ENCODE measurements at places on chromosomes 3 and 15. TPM values are rescaled to one million over a fixed set of nuclear protein-coding genes. Genes with fewer than 3 reads are reported as not detected.

GRCh38 chr3:27368831-27369607, at the start of gene NEK10:
NEK10 (minus strand) TSS chr3:27369383; CDS start chr3:27352882, 16,501 bp downstream.
- DNase-seq, result peak; percentile 89

DNA sequence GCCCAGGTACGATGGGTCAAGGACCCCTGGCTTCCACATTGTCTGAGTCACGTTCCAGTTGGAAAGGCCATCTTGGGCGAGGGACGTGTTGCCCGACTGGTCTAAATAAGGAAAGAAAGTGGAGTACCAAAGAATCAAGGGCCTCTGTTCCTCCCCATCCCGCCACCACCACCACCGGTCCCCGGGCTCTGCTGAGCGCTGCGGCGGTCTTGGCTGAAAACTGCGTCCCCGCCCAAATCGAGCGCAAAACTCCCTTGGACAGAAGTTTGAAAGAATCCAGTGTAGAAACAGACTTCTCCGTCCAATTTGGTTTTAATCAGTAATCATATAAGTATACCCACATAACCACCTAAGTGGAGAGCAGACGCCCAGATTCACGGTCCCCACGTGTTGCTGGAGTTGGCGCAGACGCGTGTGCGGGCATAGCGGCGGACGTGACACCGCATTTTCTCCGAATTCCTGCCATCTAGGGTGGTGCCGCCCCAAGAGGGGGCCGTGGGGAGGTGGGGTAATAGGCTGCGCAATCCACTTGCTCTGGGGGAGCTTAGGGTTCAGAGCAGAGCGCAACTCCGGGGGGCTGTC, 243.8 kb upstream of the TOPAZ1 start:
- no peak for DNase-seq

DNA sequence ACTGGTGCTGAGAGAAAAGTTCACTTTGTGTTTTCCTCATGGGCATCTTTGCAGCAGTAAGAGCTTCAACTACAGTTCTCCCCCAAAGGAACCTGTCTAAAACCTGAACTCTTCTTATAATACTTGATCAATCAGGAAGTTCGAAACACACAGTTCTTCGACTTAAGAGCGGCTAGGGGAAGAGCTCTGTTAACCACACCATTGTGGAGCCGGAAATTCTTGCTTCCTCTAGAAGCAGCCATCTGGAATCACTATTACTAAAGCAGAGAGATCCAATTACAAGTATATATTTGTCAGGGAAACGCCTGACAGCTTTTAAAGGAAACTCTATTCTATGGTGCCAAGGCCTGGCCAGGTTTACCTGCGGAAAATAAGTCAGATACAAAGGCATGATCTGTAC, 337.3 kb upstream of the CBLB start:
- DNase-seq, result no peak

DNA sequence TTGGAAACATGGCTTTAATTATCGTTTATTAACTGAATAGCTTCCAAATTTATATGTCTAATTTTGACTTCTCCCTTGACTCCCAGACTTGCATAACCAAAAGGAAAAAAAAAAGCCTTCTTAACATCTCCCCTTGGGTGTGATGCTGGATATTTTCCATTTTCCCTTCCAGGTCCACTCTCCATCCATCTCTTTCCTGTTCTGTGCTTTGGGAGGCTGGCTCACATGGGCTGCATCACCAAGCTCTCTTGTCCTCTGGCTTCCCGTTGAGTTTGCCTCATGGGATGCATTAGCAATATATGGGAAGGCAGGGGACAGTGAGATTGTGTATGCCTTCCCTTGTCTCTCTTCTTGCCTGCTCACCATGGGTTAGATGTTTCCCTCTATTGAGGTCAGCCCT, 77.8 kb upstream of the FAM98B start:
- DNase-seq, result no peak

DNA sequence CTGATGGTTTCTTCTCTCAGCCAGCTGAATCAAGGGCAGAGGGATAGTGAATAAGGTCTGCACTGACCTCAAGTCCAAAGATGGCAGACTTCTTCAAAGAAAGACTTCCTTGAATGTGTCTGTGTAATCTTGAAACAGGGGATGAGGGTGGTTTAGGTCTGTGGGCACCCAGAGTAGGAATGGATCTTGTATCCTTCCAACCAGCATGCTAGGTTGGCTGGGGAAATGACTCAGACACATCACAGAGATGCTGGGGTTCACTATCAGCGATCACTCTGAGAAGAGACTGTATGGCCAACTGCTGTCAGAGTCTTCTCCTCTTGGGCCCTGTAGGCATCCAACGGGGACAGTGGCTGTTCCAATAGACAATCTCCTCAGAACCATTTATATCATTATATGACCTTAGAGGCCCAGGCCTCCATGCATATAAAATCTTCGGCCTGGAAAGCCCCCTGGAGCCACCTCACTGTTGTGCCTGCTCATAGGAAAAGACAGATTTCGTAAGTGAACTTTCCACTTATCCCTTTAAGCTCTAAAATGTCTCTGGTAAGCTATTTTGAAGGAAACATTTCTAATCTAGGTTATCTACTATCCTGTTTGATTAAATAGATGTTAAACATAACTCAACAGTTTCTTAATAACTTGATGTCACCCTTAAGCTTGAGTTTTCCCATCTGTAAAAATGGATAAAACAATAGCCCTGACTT, 58.5 kb downstream of the TIPARP start:
- no peak for DNase-seq

GRCh38 chr3:124669470-124669869, 60.8 kb upstream of the UMPS start:
- no peak for DNase-seq

DNA sequence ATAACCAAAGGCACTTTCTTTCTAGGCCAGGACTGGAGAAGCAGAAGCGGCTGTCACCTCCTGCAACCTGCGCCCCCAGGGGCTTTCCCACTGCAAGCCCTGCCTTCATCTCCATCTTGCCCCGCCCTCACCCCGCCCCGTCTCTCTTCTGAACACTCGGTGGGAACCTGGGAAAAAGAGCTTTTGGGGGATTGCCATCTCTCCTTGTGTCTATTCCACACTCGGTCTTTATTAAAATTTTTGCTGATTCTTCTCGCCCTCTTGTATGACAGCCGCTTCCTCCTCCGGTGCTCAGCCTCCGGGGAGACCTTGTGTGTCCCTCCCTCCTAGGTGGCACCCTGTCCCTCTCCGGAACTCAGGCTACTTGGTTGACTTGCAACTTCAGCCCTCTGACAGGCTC, 41.9 kb upstream of the SPESP1 start:
- DNase-seq, result no peak

GRCh38 chr3:157078811-157079185, 81.1 kb downstream of the CCNL1 start:
- no peak for DNase-seq

DNA sequence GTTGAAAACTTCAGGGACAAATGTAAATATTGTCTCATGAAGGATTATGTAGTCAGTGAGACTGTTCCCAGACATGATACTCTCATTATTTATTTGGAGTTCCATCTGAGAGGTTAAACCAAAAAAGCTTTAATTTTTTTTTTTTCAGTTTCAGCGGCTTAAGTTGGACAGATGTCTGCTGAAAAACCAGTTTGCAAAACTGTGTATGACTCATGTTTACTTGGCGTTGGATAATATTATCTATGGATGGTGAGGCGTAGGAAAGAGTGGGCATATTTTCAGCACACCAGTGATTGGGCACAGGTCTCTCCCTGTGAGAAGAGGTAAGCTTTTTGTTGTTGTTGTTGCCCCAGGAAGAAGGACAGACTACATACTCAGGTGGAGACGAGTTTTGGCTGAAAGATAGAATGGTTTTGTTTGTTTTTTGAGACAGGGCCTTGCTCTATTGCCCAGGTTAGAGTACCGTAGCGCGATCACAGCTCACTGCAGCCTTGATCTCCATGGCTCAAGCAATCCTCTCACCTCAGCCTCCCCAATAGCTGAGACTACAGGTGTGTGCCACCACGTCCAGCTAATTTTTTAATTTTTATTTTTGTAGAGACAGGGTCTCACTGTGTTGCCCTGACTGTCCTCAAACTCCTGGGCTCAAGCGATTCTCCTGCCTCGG, 16.4 kb upstream of the ANXA2 start:
- no peak for DNase-seq

GRCh38 chr3:113570158-113570557, 37.8 kb downstream of the SIDT1 start:
- no peak for DNase-seq

GRCh38 chr3:120678331-120678947, 3.6 kb downstream of the HGD start:
- peak; percentile 58 for DNase-seq

The EPB42 gene
- 1.8 TPM for polyA plus RNA-seq

The ZDHHC19 gene
- 0.38 TPM for polyA plus RNA-seq

The CLDN18 gene
- polyA plus RNA-seq, result 0.78 TPM

The GOLGA6L4 gene
- polyA plus RNA-seq, result 10.0 TPM

The ZBED2 gene
- polyA plus RNA-seq, result 0.31 TPM

The RARRES1 gene
- 38.8 TPM for polyA plus RNA-seq

The MRPS11 gene
- polyA plus RNA-seq, result 42.7 TPM

The GOLGA6L7 gene
- polyA plus RNA-seq, result 0.08 TPM

All from right renal cortex interstitium (tissue), 3 donors.